ENCODE measurements at places on chromosomes 6 and 20.

DNA sequence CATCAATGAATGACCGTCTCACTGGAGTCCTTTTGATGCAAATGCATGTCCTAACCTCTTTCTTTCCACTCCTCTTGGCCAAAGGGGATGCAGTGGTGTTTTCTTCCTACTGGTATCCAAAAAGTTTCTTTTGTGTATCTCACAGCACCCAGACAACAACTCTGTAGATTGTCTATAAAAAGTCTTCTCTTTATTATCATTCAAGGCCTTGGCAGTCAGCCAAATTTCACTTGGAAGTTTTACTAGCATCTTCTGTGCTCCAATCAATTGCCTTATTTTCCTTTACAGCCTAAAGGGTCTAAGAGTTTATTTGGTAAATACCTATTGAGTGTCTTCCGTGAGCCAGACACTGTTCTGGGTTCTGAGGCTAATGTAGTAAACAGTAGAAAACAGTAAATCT, 150.2 kb upstream of the RNF217 start:
- no peak for DNase-seq

DNA sequence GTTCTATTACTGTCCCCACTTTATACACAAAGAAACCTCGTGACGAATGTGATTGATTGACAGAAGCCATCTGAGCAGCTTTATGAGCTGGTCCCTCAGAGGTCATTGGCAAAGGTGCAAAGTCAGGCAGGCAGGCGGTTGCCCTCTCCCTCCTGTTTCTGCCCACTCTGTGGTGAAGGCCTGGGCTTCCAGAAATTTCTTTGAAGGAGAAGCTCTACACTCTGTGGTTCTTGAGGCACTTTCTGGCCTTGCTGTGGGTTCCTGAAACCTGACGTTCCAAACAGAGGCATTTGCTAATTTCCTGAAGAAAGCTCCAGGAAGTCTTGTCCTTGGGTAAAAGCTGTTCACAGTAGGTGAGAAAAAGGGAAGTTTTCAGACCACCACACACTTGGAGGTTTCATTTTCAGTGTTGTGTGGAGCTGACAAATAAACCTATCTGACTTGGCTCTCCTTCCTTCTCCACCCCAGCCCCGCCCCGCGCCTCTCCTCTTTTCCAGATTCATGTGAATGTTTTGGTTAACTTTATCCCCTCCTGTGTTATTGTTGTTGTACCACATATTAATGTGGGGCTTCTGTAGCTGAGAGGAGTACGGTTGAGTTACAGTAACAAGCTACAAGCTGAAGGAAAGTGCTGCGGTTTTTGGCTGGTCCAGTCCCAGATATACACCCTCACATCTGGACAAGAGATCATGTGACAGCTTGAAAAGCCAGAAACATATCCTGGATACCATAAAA, 274.1 kb downstream of the CLIC5 start:
- DNase-seq = no peak

- no peak for DNase-seq
These were observed 6.4 kb downstream of the CCND3 start for GRCh38 chr6:41935193-41935574.

- DNase-seq = no peak
These were observed 50.7 kb downstream of the RNASET2 start for GRCh38 chr6:166905505-166906134.

DNA sequence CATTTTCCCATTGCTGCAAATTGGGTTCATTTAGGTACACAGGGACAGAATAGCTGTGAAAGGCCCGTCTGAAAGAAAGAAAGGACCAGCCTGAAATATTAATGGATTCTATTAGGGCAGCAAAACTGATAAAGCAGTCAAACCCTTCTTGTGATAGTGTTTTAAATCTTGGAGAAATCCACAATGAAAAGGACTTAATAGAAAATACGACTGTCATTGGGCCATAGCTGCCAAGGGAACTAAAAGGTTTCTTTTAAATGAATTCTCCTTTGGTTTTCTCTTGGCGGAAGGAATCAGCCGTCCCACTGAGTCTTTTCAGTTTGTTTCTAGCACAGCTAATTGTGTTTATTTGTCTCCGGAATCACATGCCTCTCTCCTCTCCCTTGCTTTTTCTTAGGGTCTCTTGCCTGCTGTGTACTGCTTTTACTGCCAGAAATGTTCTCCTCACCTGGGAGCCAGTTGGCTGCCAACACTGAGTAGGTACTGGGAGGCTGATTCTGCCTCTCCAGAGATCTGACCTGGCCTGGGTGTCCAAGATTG, 11.3 kb downstream of the PAQR8 start:
- DNase-seq = no peak

GRCh38 chr6:51655517-51655916, 431.9 kb downstream of the PKHD1 start:
- no peak for DNase-seq

DNA sequence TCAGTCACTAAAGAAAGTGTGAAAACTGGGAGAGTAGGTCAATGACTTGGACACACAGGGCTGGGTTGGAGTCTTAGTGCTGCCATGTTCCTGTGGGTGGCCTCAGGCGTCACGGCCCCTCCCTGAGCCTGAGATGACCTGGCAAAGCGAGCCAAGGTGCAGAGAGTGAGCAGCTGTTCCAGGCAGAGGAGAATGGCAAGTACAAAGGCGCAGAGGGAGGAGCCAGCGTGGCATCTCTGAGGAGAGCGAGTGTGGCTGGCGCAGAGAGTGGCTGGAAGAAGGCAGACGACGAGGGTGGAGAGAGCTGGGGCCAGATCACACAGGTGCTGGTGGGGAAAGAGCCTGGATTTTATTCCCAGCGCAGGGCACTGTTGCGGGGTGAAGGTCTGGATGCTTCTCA, 20.6 kb upstream of the CHMP4B start:
- no peak for DNase-seq

GRCh38 chr6:4948781-4949450, 54.9 kb downstream of the RPP40 start:
- DNase-seq = no peak

DNA sequence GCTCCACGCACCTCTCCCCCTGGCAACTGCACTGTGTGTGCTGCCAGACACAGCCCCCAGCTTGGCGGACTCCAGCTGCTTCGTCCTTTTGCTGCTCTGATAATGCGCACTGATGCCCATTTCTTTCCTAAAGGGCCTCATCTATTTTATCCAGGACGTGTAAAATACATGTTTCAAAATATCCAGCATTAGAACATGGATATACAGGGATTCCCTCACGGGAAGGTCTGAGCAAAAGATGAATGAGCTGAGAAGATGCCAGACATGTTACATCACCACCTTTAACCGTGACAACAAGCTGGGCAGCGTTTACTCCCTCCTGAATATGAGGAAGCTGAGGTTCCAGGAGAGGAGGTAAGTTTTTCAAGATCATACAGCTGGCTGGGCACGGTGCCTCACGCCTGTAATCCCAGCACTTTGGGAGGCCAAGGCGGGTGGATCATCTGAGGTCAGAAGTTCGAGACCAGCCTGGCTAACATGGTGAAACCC, 32.8 kb downstream of the TNXB start:
- no peak for DNase-seq

- DNase-seq = no peak
These were observed 10.5 kb downstream of the GNAS-AS1 start for GRCh38 chr20:58839991-58840747.

- DNase-seq = no peak
These were observed 699.7 kb upstream of the ID4 start for GRCh38 chr6:19137505-19137904.

GRCh38 chr6:145507239-145507638, 228.1 kb downstream of the EPM2A start:
- DNase-seq = no peak

DNA sequence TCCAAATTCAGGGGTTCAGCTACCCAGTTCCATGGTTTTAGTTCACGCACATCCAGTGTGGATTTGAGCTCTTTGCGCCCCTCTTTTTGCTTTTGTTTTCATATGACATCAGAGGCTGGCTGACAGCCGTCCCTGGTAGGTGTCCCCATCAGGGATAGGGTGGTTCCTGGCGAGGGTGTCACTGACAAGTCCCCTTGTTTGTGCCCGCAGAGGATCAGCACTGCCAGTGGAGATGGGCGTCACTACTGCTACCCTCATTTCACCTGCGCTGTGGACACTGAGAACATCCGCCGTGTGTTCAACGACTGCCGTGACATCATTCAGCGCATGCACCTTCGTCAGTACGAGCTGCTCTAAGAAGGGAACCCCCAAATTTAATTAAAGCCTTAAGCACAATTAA, 58.0 kb downstream of the GNAS start:
- no peak for DNase-seq

GRCh38 chr6:151016107-151016506, 150.6 kb downstream of the MTHFD1L start:
- DNase-seq = no peak

- no peak for DNase-seq
These were observed 85.6 kb downstream of the PDE7B start for GRCh38 chr6:135937106-135937505.

- no peak for DNase-seq
These were observed 7.7 kb upstream of the ZKSCAN8 start for GRCh38 chr6:28134015-28134414.

- DNase-seq = peak; percentile 67
These were observed 546 bp downstream of the C6orf136 start for GRCh38 chr6:30647242-30648116.

DNA sequence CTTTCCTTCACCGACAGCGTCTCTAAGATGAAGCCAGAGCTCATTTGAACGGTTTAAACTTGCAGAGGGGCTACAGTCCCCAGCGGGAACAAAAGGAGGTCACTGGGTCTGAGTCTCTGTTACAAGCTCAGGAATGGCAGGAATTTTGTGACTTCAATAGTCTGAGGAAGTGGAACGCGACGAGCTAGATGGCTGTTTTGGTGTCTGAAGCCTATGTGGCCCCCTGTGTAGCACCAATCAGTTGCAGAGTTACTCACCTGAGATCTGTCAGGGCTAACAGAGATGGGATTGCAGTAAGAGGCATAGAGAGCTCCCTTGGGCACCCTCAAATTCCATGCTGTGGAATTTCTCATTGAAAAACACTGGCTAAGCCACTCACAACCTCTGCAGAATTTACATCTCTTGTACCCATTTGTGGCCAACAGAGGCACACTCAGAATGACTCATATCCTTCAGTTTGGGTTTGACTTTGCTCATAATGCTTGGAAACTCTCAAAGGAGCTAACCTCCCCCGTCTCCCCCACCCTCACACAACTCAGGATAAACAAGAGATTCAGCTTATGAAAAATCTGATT, 7.1 kb upstream of the TCP11 start:
- no peak for DNase-seq

DNA sequence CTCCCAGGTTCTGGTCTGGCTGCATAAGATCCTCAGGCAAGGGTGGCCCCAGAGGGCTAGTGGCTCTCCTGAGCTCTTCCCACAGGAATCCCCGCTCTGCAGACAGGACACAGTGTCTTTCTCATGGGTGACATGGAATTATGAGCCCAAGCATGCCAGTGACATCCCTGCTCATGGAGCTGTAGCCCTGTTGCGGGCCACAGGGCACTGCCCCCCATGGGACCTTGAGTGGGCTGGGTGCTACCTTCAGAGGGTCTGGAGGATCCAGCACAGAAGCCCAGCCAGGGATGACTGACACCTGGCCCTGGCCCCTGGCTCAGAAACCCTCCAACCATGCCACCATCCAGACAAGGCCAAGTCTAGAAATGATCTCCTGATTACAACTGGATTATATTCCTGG, 657.5 kb upstream of the DEFB115 start:
- DNase-seq = no peak

DNA sequence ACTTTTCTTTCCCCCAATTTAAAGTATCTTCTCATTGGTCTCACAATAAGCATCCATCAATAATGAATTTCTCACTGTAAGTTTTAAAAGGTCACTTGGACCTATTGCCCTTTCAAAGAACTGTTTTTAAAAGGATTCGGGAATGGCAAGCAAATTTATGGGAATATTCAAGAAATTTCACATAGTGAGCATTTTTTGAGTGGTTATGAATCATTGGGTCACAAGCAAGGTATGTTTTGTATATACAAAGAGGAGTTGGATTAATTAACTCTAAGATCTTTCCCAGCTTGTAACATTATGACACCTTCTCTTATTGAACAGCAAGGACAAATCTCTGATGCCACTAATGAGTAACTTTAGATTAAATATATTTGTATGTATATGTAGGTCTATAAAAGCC, 165.0 kb downstream of the MOXD1 start:
- no peak for DNase-seq

Data from amygdala (tissue), 56 donors.